HT1080 (cell line): ENCODE measurements at places on chromosomes 1 and 21. TPM values are rescaled to one million over a fixed set of nuclear protein-coding genes. Genes with fewer than 3 reads are reported as not detected.

DNA sequence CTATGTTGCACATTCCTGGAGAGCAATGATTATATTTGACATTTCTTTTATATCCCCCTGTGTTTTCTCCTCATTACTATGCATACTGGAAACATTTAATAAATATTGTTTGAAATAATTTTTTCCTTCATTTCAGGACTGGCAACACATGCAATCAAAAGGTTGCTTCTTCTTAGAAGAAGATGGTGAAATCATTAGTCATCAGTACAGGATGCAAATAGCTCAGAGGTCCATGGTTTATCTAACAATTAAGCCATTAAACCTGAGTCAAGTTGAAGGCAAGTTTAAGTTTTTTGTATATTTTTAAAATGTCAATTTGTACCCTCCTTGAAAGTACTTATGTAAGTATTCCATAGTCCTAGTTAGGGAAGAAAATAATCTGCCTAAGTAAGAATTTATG lies 22.5 kb downstream of the EFCAB7 start:
- peak; percentile 32 for DNase-seq

The AMPD1 gene
- not detected in 2 replicates for total RNA-seq

The HSD3B2 gene
- not detected in 2 replicates for total RNA-seq

The DNAI4 gene
- total RNA-seq: 0.30 and 0.31 TPM in 2 replicates

The S100A3 gene
- 9.6 and 14.4 TPM in 2 replicates for total RNA-seq

DNA sequence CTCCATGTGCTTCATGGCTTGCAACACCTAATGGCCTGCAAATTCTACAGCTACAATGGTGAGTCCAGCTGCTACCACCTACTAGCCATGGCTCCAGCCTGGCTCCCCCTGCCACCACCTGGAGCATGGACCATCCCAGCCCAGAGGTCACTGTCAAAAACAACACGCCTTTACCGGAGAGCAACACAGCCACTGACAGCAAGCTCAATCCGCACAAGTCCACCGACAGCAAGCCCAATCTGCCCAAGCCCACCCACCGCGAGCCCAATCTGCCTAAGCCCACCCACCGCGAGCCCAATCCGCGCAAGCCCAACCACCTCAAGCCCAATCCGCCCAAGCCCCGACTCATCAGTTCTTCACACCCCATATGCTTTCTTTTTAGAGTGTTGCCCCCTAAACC lies 128.2 kb downstream of the KIF26B start:
- DNase-seq: no peak

DNA sequence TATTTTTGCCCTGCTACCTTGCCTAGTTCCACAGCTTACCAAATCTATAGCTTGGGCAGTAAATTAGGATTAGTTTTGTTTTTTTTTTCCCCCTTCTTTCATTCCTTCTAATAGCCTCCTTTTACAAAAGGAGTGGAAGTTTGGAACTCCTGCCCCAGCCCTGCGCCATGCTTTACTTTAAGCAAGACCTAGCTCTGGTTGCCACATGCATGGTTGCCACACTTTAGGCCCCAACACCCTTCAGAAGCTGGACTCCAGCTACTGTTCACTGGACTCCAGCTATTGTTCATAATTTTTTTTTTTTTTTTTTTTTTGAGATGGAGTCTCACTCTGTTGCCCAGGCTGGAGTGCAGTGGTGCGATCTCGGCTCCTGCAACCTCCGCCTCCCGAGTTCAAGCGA lies 115.8 kb downstream of the NR5A2 start:
- no peak for DNase-seq
